ENCODE measurements at places on chromosomes 1 and 21.

DNA sequence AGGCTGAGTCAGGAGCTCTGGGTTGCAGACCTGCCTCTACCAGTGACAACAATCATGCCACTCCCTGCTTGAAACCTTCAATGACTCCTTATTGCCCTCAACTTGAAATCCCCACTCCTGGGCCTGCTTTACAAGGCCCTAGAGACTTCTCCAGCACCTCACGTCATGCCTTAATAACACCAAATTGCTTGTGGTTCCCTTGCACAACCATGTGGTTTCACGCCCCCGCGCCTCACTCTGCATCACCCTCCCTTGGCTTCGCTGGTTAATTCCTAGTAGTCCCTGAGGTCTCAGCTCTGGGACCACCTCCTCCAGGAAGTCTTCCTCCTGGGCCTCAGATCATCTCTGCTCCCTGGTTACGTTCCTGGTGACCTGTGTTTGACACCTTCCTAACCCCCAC lies 33.0 kb downstream of the EPHA2 start:
- no peak for DNase-seq

GRCh38 chr1:169945181-169945580 lies 51.5 kb upstream of the SCYL3 start:
- no peak for DNase-seq

- DNase-seq, result no peak
These were observed 1.0 kb upstream of the PDZK1IP1 start for GRCh38 chr1:47190857-47191256.

- DNase-seq, result no peak
These were observed 54.2 kb downstream of the ITSN1 start for GRCh38 chr21:33696465-33696864.
